ENCODE measurements at places on chromosomes 1 and 21.

DNA sequence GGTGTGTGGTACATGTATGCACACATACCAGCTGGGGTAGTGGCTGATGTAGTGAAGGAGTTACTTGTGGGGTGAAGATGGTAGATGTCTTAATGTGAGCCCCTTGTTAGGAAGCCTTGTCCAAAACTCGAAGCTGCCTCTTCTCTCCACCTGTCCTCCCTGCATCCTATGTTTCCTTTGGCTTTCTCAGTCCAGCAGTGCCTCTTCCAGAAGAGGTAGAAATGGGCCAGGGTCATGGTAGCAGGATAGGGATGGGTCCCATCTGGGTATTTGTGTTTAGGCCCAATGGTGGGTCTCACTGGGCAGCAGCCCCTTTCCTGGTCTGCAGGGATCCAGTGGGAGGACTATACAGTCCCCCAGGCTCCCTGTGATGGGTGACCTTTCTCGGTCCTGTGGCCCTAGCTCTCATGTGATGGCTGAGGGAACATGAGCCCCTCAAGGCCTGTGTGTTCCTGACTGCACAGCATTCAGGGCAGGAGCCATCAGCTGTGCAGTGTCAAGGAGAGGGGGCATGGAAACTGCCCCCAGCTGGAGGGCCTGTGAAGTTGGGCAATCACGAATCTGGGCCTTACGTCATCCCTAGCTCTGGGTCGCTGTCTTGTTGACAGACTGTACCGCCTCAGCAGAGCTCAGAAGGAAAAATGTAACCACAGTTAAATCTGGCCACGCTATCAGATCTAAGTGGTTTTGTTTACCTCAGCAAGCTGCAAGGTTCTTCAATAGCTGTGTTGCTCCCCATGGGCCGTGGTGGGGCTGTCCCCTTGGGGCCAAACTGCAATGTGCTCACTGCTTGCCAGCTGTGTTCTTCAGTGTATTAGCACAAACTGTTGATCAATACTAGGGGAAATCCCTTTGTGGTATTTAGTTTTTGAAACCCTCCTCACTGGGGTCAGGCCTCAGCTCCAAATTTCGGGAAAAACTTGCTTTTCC is 82.7 kb downstream of the NOS1AP start:
- DNase-seq: no peak

- no peak for DNase-seq
These were observed 15.4 kb downstream of the NGF start for GRCh38 chr1:115322631-115323030.

DNA sequence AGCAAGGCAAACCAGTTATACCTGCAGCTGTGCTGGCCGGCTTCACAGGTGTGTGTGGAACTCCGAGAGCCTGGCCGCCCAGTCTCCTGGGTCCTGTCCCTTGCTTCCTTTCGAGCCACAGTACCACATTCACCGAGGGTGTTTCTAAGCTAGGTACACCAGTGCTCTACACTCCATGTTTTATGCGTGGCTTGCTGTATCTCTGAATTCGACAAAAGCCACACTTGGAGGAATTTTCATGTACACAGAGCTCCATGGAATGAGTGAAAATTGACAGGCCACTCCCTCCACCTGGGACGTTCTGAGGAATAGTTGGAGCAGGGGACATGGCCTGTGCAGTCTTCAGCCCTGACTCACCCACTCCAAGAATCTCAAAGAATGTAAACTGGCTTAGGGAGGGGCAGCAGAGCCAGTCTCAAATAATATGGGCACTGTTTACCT is 14.0 kb downstream of the ETS2 start:
- DNase-seq: no peak

GRCh38 chr1:28480308-28480707 is 25.5 kb upstream of the RCC1 start:
- no peak for DNase-seq

GRCh38 chr1:238239343-238239742 is 348.6 kb upstream of the ZP4 start:
- no peak for DNase-seq

DNA sequence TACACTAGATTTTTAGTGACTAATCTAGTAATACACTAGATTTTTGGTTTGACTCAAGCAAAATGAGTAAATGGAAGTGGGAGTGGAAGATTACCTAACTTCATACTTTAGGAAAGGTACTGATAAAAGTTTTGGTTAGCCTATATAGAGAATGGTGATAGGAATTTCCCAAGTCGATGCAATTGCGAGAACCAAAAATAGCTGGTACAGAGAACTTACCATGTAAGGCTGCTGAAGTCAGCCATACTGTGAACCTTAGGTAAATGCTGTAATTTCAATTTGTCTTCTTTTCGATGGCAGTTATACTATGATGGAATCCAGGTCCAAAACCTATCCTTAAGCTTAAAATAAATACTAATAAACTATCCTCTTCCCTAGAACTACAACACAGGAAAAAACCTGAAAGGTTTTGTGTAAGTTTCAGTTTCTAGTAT is 4.6 kb downstream of the PNRC2 start:
- DNase-seq: no peak

GRCh38 chr21:25615880-25616279 is 8.6 kb upstream of the MRPL39 start:
- DNase-seq: no peak

DNA sequence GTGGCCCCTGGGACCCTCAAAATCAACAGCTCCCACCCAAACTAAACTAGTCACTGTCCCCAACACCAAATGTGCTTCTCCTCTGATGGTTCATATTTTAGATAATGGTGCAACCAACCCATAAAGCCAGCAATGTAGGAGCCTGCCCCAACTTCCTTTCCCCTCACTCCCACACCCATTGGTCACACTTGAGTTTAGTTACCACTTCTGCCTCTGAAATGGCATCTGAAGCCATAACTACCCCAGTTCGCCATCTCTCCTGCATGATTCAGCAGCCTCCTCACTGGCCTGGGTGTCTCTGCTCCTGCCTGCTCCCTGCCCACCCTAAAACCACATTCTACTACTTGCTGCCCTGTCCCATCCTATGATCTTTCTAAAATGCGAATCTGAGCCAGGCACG is 3.4 kb upstream of the CDCP2 start:
- no peak for DNase-seq

- no peak for DNase-seq
These were observed 11.1 kb downstream of the FAAH start for GRCh38 chr1:46405197-46405555.

DNA sequence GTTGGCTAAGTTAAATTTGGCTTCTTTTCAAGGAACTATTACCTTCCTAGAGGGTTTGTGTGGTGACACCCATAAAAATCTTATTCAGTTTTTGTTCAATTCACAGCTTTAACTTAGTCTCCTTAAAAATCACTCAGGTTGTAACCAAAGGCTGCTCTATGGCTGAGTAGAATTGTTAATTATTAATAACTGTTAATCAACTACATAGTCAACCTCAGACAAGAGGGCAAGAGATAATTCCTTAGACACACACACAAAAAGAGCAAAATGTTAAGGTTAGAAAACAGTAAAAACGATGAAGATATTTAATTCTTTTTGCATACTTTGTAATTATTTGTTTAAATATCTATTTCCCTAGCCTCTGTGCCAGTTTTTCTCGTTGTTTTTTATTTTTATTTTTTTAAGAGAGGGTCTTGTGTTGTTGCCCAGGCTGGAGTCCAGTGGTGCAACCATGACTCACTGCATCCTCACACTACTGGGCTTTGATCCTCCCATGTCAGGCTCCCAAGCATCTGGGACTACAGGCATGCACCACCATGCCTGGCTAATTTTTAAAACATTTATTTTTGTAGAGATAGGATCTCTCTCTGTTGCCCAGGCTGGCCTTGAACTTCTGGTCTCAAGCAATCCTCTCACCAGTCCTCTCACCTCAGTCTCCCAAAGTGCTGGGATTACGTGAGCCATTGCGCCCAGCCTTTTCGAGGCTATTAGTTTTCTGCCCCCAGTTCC is 215.2 kb downstream of the DISC1 start:
- no peak for DNase-seq

GRCh38 chr21:29155118-29155932 is 24.9 kb downstream of the MAP3K7CL start:
- no peak for DNase-seq

DNA sequence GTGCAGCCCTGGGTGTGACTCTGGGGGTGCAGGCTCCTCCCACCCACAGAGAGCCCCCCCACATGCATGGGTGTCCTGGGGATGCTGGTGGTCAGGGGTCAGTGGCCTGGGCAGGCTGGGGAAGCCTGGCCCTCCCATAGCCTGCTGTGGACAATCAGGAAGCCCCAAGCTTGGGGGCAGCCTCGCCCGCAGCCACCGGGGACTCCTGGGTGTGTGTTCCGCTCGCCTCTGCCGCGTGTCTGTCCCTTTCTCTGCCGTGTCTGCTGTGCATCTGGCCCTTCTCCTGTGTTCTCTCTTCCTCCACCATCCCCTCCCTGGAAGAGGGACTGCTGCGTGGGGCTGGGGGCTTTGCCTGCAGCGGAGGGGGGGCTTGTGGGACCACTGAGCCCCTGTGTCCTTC is 22.9 kb downstream of the AGRN start:
- DNase-seq: no peak

DNA sequence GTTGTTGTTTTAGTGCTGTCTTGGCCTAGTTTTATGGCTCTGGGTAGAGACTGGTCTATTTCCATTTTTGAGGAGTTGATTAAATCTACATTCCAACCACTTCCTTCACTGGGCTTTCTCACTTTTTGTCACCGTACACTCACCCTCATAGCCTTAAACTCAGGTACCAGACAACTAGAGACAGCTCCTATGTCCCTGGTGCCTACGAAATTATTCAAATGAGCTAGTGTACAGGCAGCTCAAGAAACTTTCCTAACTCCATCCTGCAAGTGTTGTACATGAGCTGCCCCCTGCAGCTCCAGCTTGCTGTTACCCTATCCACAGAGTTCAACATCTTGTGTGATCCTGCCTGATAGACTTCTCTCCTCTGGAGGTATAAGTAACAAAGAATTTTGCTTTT is 704.8 kb upstream of the RGS18 start:
- no peak for DNase-seq

- no peak for DNase-seq
These were observed 4.6 kb downstream of the SH3BP5L start for GRCh38 chr1:248821101-248821500.

- no peak for DNase-seq
These were observed 52.3 kb upstream of the IKBKE start for GRCh38 chr1:206417774-206418614.

DNA sequence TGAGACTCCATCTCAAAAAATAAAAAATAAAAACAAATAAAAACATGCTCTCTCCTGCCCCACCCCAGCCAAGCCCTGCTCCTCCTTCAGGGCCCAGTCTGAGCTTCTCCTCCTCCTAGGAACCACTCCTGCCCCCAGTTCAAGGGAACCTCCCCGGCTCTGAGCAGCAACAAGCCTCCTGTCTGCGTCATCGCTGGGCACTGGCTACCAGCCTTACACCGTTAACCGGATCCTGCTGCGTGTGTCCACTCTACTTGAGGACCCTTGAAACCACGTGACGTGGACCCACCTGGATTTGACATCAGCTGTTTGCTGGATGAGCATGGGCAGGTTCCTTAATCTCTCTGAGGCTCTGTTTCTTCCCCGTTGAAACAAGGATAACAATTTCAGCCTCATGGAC is 1.6 kb upstream of the TAS1R2 start:
- DNase-seq: no peak

Measured in neuronal stem cell (in vitro differentiated cells).